ENCODE measurements at places on chromosomes 11 and 22.

DNA sequence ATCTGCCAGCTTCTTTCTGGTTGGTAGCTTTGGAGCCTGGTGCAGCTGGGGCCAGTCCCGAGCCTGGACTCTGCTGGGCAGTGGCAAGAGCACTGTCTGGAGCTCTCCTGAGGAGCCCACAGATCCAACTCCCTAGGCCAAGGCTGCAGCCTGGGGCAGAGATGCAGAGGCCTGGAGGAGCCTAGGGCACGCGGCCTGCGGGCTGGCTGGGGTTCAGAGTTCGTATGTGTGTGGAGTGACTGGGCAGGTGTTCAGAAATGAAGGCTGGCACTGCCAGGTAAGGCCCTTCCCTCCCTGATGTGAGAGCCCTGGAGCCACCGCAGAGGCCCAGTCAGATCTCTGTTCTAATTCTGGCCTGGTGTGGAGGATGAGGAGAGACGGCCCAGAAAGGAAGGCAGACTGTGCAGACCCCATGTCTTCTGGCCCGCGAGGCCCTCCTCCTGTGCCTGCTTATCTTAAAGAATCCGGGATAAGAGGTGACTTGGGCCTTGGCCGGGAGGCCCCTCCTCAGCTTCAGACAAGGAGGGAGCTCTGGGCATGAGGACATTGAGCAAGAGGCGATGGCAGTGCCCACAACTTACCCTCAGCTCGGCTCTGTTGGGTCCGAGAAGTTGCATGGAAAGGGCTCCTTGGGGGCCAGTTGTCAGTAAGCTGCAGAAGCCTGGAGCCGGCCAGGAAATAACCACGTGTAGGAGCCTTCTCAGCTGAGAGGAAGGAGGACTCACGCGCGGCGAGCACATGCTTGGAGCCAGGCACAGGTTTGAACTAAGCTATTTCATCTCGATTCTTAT, 62.2 kb upstream of the B3GAT1 start:
- no peak for DNase-seq

- no peak for DNase-seq
Measured at GRCh38 chr11:2702771-2703362, 3.1 kb upstream of the KCNQ1OT1 start.

DNA sequence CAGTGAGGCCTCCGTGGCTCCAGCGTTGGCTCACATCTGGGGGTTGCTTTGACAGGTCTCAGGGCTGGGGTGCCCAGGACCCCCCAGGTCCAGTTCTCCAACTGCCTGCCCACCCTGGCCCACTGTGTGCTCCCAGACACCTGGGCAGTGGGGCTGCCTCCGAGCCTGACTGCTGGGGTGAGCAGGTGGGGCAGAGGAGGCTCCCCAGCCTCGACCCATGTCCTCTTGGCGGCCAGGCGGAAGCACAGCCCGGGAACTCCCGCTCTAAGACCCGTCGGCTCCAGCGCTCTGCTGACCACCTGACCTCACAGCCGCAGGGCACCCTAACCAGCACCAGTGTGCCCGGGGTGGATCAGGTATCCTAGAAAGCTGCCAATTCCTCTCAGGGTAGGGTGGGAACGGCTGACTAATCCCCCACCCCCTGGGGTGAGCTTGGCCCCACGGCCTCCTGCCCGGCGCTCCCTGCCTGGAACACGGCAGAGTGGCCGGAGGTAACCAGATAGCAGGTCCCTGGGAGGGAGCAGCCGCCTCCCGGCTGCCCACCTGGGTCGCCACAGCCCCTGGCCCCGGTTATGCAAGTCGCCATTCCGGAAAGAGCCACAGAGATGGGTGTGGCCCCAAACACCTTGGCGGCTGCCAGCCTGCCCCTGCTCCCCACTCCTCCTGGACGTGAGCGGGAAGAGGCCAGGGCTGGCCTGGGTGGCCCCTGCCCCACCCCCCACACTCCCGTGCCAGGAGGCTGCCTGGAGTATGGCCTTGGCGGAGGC, 19.2 kb upstream of the MUC5B start:
- DNase-seq, result no peak

- DNase-seq, result no peak
Measured at GRCh38 chr22:42797011-42797410, 60.1 kb downstream of the ARFGAP3 start.

DNA sequence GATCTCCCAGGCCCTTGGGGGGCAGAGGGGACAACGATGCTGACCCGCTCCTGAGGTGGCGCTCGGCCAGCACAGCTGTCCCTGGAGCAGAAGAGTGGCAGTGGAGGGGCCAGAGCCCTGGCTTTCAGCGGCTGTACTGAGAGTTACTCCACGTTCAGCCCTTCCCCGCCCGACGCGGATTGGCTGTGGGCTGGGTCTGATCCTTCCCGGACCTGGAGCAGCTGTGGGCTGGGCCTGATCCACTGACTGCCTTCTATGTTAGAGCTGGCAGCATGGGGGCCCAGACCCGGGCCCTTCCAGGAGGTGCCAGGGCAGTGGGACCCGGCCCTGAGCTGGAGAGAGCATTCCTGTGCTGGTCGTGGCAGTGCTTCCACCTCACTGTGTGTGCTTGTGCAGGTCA, 27.8 kb downstream of the YWHAH start:
- no peak for DNase-seq

DNA sequence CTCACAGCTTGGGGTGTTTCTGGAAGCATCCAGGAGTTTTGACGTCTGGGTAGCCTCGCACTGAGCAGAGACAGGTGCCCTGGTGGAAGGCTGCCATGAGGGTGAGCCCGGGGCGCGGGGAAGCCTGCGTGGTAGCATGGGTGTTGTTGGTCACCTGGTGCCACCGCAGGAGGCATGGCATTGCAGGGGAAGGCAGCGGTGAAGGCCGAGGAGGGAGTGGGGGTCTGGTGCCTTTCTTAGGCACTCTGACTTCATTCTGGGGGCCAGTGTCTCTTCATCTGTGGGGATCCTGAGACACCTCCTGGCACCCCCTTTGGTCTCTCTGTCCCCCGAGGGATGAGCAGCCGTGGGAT, 271.2 kb downstream of the TBC1D22A start:
- no peak for DNase-seq

- no peak for DNase-seq
Measured at GRCh38 chr22:17866621-17867020, 92.4 kb upstream of the BID start.

- DNase-seq, result no peak
Measured at GRCh38 chr11:115919341-115920091, 415.3 kb upstream of the CADM1 start.

GRCh38 chr11:44765026-44765595, 38.3 kb downstream of the TSPAN18 start:
- DNase-seq, result no peak

GRCh38 chr22:27526901-27527300, 274.7 kb downstream of the MN1 start:
- no peak for DNase-seq

GRCh38 chr11:36763187-36763586, 165.2 kb upstream of the RAG2 start:
- DNase-seq, result no peak

- no peak for DNase-seq
Measured at GRCh38 chr11:67302571-67303131, 679 bp upstream of the SSH3 start.

- DNase-seq, result no peak
Measured at GRCh38 chr22:38710351-38710750, 4.6 kb downstream of the GTPBP1 start.

DNA sequence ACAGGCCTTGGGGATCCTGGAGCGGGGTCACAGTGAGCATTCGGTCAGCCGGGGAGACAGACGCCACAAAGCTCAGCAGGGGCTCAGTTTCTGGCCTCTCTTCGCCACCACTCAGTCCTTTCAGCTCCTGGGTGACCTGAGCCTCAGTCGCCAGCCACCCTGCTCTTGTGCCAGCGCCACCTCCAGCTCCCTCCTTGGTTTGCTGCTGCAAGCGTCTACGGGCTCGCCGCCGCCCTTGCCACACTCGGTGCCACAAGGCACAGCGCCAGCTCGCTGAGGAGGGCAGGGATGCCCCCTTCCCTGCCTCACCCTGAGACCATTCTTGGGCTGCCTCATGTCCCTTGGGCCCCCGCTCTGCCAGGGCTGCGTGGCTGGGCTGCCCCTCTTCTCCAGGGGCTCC, 1.5 kb upstream of the EEF1G start:
- DNase-seq, result no peak

- DNase-seq, result no peak
Measured at GRCh38 chr11:118290923-118291322, 13.6 kb upstream of the CD3E start.

DNA sequence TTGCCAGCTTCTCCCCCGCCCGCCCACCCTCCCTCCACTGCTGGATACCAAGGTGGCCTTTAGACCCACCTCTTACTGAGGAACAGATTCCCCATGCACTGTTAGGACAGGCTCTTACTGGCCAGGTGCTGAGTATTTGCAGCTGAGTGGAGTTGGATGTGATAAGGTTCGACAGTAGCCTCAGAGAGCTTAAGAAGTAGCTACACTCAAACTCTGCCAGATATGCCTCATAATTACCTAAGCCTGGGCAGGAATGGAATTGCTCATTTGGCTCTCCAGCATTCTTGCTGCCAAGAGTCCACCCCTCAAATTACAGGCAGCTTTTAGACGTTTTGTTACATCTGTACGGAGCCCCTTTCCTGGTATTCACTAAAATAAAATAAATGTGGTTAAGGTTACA, 9.6 kb downstream of the FAM181B start:
- DNase-seq, result no peak

DNA sequence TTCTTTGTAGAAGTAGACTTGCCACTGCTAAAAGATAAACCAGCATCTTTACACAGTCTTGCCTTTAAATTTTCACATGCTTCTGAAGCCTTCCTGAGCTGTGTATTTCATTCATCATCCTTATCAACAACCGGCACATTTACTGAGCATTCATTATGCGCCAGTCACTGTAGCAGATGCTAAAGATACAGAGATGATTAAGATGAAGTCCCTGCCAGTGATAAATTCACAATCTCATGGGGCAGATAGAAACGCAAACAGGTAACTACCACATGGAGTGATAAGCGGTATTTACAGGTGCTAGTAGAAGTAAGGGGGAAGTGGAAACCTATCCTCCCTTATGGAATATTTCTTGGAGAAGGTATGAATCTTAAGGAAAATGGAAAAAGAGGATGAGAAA, 67.2 kb downstream of the PRCP start:
- DNase-seq, result no peak

DNA sequence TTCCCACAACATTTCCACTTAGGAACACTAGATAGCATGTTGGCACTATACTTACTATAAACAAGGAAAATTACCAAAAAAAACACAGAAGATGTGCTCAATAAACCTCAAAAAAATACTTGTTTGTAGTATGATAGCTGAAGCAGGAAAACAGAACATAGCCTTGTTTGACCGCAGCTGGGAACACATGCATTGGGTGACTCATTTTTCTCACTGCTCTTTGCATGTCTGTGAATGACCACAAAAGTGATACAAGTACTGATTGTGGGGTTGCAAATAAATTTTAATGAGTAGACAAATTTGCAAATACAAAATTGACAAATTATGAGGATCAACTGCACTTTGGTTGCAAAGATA, 22.8 kb upstream of the GUCY1A2 start:
- no peak for DNase-seq

GRCh38 chr11:77091146-77091940, 11.3 kb upstream of the OMP start:
- DNase-seq, result peak; percentile 7

GRCh38 chr22:23781511-23782183, 5.1 kb upstream of the SMARCB1 start:
- no peak for DNase-seq

DNA sequence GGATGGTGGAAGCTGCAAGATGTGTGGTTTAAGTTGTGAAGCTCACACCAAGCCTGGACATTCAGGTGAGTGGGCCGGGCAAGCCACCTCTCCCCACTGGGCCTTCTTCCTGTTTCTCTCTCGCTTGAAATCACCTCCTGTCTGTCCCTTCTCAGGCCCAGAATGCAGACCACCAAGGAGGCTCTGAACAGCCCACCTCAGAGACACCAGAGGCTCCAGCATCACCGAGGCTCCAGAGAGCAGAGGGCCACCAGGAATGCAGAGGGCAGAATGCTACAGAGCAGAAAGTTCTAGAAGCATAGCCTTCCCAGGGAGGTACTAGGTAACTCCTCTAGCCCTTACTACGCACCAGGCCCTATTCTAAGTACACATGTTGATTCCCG, 14.8 kb upstream of the IL2RB start:
- no peak for DNase-seq

- no peak for DNase-seq
Measured at GRCh38 chr11:34986883-34987520, 70.6 kb downstream of the PDHX start.

DNA sequence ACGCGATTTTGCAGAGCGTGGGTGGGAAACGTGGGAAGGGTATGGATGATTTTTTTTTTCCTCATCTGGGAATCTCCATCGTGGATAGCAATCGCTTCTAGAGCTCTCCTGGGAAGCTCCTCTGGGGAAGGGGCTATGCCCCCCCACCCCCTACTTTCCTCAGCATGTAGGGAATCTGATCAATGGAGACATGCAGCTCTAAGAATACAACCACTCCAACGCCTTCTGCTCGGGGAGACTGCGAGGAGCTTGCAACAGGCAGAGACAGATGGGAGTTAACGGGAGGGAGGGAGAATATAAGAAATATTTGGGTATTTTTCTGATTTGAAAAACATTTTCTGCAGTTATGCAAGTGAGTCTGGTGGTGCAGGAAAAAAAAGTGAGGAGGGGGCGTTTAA, 104.6 kb upstream of the HSD17B12 start:
- DNase-seq, result peak; percentile 4

DNA sequence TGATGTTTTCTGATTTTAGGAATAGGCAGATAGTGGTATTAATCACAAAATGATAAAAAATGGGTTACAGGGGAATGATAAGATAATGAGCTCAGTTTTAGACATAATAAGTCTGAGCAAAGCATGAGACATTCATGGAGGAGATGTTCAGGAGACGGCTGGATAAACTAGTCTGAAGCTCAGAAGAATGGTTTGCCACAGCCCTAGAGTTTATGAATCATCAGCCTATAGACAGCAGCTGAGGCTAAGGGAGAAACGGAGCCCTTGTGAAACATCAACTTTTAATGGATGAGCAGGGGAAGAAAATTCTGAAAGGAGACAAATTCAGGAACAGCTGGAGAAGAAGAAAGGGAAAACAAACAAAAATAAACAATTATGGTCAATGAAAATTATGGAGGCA, 87.2 kb downstream of the RELT start:
- DNase-seq, result no peak

All from NCI-H524 treated with DMSO at 0.1 percent for 48 hours (cell line).